Uterine smooth muscle cell (primary cell): ENCODE measurements at places on chromosomes 5 and 9. TPM values are rescaled to one million over a fixed set of nuclear protein-coding genes. Genes with fewer than 3 reads are reported as not detected.

Gene CDH18
- 4.3 and 7.0 TPM in 2 replicates for total RNA-seq

Gene IFNA13
- total RNA-seq: not detected in 2 replicates

Gene NTNG2
- total RNA-seq: 3.5 and 6.1 TPM in 2 replicates

Gene CCDC192
- total RNA-seq: not detected in 2 replicates

Gene RANBP17
- total RNA-seq: 12.3 and 14.4 TPM in 2 replicates

Gene FCHO2
- total RNA-seq: 9.5 and 13.9 TPM in 2 replicates

Gene FOXD4L5
- not detected in 2 replicates for total RNA-seq

Gene OBP2B
- not detected in 2 replicates for total RNA-seq

Gene CXCL14
- 0.22 and 0.37 TPM in 2 replicates for total RNA-seq

Gene ARHGEF37
- total RNA-seq: 0.66 and 1.5 TPM in 2 replicates

Gene CCDC183
- 0.37 TPM in 1 of 2 replicates, not detected in the other for total RNA-seq

Gene SHC3
- total RNA-seq: 10.2 and 25.5 TPM in 2 replicates

Gene SPATA9
- total RNA-seq: 0.22 and 0.25 TPM in 2 replicates

Gene CERCAM
- total RNA-seq: 57.0 and 125 TPM in 2 replicates

Gene NAIP
- total RNA-seq: 2.0 and 4.1 TPM in 2 replicates

Gene CDKN2A
- 8.5 and 8.9 TPM in 2 replicates for total RNA-seq
